ENCODE measurements at places on chromosomes 5 and 9.

DNA sequence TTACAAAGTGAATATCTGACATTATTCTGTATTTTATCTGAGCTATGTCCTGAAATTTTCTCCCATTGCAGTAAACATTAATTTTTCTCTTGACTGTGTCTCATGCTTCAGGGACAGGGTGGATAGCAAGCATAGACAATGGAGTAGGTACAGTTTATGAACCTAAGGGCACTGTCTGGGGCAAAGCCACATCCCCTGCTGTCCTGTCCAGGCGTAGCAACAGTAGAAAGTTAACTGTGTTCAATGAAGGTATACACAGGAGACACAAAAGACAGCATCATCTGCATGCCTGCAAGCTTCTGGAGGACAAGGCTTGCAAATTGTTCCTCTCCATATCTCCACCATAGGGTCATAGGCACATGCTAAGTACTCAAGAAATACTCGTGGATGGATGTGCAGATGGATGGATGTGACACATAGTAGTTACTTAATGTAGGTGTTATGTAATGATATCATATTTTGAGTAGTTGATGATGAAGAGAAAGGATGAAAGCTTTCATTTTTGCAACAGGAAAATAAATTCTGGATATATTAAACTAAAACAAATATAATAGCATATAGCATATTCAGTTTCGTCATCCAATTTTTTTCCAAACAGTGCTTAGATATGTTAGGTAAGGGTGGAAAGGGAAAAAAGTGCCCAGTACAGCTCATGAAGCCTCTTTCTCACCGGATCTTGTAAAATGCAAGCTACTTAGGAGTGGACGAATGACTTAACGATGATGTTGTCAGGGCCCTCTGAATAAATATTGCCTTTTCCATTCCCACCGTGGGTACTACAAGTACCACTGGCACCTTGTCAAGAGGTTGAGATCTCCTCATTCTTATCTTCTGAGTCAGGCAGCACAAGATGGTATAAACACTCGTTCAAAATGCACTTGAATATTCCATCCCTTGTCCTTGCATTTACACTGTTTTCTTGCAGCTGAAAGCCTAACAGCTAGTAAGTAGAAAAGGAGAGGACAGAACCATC, 19.9 kb upstream of the ZSWIM6 start:
- DNase-seq: no peak

GRCh38 chr5:87137283-87137682, 130.4 kb upstream of the RASA1 start:
- DNase-seq: no peak

- no peak for DNase-seq
Measured at GRCh38 chr9:76453785-76454184, 5.2 kb upstream of the GCNT1 start.

DNA sequence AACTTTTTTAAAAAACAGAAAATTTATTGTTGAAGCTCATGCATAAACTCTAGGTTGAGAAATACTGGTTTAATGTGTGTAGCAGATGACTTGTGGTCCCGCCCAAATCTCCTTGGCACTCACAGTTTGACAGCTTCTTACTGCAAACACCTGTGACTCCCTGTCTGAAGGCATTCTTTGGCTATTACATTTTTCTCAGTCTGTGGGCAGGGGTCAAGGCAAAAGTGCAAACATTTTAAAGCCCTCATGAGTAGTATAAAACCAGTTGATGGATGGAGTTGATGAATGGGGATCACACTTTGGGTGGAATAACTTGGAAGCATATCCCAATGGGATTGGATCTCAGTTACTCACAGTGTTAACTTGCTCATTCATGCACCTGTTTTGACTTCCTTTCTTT, 1007.0 kb upstream of the NUDT12 start:
- DNase-seq: no peak

DNA sequence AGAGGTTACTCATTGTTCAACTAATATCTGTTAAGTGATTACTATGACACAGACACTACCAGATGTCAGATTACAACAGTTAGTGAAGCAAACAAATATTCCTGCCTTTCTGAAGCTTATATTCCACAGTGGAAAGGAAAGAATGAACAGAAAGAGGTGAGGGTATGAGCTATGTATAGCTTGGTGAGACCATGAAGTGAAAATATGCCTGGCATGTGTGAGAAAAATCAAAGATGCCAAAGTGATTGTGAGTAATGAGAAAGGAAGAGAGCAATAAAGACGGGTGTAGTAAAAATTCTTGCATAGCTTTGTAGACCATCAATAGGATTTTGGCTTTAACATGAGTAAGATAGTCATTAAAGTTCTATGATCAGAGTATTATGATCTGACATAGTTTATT, 734.5 kb upstream of the NUDT12 start:
- no peak for DNase-seq

GRCh38 chr5:13648822-13649221, 295.7 kb downstream of the DNAH5 start:
- no peak for DNase-seq

GRCh38 chr9:126171641-126172040, 155.0 kb upstream of the MVB12B start:
- no peak for DNase-seq

GRCh38 chr5:143229896-143230675, 173.4 kb downstream of the NR3C1 start:
- DNase-seq: no peak

DNA sequence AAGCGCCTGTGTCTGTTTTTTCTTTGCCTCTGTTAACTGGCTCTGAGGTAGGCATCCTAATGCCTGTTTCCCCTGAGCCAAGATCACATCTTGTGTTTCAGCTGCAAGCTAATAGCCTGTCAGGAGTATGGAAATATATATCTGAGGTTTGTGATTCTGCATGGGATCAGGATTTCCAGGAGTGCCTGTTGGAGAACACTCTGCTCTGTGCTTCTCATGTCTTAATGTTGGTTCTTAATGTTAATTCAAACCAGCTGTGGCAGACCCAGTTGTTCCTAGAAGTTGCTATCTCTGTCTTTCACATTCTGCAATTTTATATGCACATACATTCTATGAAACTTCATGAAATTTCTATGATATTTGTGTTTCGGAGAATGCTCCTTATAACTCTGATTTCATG, 72.1 kb downstream of the PGM5 start:
- DNase-seq: no peak

Measured in GM12864 (cell line).